K562 (cell line): ENCODE measurements at places on chromosomes 7 and 10.

GRCh38 chr7:107165341-107165740 lies 3.5 kb upstream of the HBP1 start:
- peak; percentile 38 for DNase-seq

- DNase-seq = no peak
Measured at GRCh38 chr10:119849944-119850343, 22.7 kb downstream of the MCMBP start.

- DNase-seq = no peak
Measured at GRCh38 chr7:137221467-137221866, 122.1 kb downstream of the PTN start.

DNA sequence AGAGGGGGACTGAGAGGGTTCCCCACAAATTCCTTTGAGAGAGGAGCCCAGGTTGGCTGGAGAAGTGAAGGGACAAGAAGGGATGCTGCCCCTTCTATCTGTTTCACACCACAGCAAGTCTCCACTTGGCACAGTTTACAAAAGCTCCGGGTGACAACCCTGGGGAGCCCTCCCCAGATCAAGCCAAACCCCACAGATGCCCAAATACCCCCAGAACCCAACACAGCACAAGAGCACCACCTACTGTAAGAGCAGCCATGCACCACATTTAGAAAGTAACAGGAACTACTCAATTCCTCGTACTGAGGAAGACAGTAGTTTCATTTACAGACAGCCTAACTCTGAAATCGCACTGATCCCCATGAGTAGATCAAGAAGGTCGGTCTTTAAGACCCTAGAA lies 67.8 kb upstream of the ATP6V0A4 start:
- peak; percentile 40 for DNase-seq

DNA sequence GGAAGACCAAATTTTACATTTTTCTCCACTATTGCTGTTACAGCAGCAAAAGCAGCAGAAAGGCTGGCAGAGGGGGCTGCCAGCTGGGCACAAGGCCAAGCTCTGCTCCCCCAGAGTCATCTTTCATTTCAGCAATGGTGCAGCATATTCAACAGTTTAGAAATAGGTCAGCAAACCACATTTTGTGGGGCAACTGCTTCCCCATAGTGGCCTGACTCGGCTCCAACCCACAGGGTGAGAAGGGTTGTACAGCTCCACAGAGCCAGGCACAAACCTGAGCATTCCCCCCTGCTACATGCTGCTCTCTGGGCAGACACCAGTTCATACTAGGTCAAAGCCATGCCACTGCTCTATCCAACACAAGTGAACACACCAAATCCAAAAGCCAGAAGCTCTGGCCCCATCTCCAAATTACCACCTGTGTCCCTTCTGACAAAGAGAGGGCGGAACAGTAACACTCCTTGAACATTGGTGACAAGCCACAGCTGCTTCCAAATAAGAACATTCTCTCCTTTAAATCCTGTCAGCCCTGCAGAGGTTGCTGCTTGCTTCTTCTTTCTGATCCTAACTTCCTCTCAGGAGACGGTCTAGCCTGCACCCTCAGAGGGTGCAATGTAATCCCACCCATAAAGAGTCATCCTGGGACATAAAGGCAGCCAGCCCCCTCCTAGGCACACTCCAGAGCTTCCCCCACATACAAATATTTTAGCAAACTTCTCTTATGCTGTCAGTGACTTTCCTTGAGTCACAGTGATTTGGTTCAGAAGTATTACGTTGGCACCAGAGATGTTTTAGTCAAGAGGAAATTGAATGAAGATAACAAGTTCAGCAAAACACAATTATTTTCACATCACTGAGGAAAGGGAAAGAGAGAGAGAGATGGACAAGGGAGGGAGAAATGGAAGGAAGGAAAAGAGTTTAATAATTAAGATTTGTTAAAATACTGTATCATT lies 39.0 kb upstream of the SLIT1 start:
- no peak for DNase-seq

DNA sequence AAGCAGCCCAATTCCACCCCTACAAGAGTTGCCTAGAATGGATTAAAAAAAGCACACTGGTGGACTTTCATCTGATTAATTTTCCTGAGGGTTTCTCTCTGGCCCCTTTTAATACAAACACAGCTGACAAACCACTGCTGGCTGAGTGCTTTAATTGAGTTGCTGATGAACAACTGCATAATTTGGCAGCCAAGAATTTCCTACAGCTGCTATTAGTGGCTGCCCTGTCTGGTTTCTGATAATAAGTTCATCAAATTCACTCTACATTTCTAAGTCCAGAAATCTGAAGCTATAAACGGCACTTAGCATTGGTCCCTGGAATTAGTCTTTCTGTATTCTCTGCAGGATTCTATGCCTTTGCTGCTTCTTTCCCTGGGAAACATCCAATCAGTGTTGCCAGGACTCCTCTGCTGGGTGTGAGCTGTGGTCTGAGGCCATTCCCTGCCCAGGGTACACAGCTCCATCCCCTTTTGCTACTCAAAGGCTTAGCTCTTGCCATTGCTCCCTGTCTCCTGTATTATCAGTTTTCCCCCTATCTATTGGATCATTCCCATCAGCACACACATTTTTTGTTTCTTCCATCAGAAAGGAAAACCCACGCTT lies 110.6 kb downstream of the LSM5 start:
- DNase-seq = no peak

DNA sequence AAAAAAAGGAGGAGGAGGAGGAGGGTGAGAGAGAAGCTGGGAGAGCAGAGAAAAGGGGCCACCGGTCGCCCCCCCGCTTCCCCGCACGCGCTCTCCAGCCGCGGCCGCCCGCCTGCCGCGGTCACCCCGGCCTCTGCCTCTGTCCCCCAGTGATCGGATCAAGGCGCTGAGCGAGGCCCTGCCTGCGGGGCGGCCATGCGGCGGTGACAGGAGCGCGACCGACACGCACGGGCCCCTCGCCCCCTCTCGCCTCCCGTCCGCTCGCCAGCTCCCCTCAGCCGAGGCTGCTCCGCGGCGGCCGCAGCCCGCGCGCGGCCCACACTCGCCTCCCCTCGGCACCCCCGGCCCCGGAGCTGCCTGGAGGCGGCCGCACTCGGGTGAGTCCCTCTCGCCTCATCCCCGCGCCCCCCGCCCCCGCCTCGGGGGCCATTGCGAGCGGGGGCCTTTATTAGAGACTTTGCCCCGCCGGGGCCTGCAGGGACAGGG lies at the start of gene GTF2I:
Gene GTF2I, plus strand, starts transcription at position 27 of the 486 bp plus-strand sequence. CDS start 31,411 bp downstream, outside the sequence.
- DNase-seq = no peak
